ENCODE measurements at places on chromosomes 13 and 19. TPM values are rescaled to one million over a fixed set of nuclear protein-coding genes. Genes with fewer than 3 reads are reported as not detected.

Gene LCP1
- total RNA-seq: 4.7 TPM

Gene ABHD13
- total RNA-seq: 7.0 TPM

Gene PRODH2
- not detected for total RNA-seq

Gene SMIM24
- total RNA-seq: not detected

Gene ZFP30
- total RNA-seq: 12.7 TPM

Gene PLD3
- total RNA-seq: 130 TPM

Gene DCLK1
- not detected for total RNA-seq

Gene NLRP11
- not detected for total RNA-seq

Gene SLITRK5
- total RNA-seq: 0.17 TPM

Gene HS6ST3
- 0.10 TPM for total RNA-seq

Gene SIAH3
- 0.28 TPM for total RNA-seq

Gene PTPRH
- 0.11 TPM for total RNA-seq

Gene ZNF772
- total RNA-seq: 9.1 TPM
